NCI-H1436 treated with DMSO at 0.1 percent for 48 hours (cell line): ENCODE measurements at places on chromosomes 16 and 17.

GRCh38 chr17:54426296-54426886 is 474.3 kb upstream of the TOM1L1 start:
- no peak for DNase-seq

- DNase-seq, result no peak
Measured at GRCh38 chr17:40720899-40721298, 17.3 kb upstream of the KRT24 start.

GRCh38 chr17:45121055-45121454 is 11.3 kb downstream of the PLCD3 start:
- no peak for DNase-seq

DNA sequence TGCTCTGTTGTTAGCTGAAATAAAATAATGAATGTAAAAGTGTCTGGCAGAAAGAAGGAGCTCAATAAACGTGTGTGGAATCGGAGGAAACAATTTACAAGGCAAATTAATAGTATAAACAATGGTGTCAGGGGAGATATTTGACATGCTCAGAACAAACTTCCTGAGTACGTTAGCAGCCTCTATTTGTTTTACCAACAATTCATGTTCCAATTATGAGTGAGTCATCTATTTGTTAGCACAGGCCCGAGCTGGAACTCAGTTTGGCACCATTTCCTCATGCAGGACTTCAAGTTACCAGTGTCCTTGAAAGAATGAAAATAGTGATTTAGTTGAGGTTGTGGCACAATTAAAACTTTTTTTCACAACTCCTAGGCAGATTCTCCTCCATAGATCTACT is 9.1 kb downstream of the ASIC2 start:
- no peak for DNase-seq

- DNase-seq, result no peak
Measured at GRCh38 chr16:28298511-28298878, 6.2 kb downstream of the SBK1 start.

DNA sequence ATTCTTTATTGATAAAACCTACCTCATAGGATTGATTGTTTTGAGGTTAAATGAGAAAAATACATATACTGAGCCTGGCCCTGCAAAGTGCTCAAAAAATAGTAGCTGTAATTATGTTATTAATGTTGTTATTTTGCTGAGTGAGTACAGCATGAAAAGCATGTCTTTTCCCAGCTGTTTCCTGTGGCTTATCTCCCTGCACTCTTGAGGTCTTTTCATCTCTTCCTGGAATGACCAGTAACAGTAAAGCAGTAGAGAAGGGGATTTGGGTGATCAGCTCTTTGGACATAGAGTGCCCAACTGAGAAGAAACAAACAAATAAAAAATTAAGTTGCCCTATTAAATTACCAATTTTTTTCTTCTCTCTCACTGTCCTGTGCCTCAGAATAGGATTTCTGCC is 53.7 kb downstream of the NFAT5 start:
- DNase-seq, result no peak

- DNase-seq, result no peak
Measured at GRCh38 chr16:54616610-54617009, 314.1 kb upstream of the IRX5 start.

- DNase-seq, result no peak
Measured at GRCh38 chr17:31386542-31387075, 4.9 kb upstream of the RAB11FIP4 start.

DNA sequence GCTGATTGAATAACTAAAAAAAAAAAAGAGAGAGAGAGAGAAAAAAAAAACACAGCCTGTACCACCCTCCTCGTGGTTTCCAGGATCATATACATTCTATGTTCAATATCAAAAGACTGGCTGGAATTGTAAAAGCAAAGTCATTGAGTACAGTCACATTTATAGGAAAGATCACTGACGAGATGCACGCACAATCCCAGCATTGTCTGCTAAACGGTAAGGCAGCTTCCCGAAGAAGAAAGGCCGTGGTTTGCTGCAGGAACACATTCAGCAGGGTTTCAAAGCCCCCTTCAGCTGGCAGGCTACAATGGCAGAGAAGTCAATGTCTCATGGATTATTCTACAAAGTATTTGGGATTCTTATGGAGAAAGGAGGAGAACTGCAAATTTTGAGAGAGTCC is 9.3 kb downstream of the NQO1 start:
- no peak for DNase-seq

DNA sequence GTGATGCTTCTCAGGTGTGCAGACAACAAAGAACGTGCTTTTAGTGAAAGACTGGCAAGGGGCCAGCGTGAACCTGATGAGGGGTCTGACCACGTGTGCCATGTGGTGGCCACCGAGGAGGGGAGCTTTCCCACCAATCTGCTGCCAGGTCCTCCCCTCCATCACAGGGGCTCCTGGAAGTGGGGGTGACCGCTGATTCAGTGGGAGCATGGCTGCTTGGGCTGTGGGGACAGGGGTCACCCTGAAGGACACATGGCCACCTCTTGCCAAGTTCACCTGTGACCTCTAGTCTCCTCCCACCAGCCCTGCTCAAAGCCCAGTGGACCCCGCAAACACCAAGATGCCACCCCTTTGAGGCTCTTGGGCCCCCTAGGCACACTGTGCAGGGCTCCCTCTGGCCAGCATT is 37.9 kb upstream of the MTSS2 start:
- no peak for DNase-seq

GRCh38 chr16:10865991-10866966 is 10.7 kb upstream of the CIITA start:
- no peak for DNase-seq

- DNase-seq, result no peak
Measured at GRCh38 chr17:47720754-47721533, 12.1 kb upstream of the TBX21 start.

DNA sequence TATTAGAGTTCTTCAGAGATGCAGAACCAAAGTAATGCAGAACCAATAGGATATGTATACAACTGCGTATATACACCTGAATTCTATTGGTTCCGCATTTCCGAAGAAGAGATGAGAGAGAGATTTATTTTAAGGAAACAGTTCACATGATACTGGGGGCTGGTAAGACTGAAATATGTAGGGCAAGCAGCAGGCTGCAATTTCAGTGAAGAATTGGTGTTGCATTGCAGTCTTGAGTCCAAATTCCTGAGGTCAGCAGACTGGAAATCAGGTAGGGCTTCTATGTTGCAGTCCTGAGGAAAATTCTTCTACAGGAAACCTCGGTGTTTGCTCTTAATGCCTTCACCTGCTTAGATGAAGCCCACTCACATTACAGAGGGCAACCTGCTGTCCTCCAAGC is 128.2 kb upstream of the MED13 start:
- no peak for DNase-seq

DNA sequence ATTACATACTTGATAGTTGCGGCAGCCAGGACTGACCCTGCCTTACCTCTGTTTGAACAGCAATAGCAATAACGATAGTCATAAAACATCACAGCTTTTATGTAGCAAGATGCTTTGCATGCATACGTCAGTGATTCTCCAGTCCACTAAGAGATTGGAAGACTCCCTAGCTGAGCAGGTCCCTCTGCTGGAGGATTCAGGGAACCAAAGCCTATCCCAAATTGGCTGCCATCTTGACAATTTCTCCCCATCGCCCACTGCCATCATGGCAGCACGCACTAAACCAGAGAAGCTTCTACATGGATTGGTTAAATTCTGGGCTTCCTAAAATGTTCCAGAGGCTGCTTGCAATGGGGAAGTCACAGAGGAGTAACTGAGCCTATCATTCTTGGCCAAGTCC is 360.6 kb upstream of the XYLT1 start:
- no peak for DNase-seq

DNA sequence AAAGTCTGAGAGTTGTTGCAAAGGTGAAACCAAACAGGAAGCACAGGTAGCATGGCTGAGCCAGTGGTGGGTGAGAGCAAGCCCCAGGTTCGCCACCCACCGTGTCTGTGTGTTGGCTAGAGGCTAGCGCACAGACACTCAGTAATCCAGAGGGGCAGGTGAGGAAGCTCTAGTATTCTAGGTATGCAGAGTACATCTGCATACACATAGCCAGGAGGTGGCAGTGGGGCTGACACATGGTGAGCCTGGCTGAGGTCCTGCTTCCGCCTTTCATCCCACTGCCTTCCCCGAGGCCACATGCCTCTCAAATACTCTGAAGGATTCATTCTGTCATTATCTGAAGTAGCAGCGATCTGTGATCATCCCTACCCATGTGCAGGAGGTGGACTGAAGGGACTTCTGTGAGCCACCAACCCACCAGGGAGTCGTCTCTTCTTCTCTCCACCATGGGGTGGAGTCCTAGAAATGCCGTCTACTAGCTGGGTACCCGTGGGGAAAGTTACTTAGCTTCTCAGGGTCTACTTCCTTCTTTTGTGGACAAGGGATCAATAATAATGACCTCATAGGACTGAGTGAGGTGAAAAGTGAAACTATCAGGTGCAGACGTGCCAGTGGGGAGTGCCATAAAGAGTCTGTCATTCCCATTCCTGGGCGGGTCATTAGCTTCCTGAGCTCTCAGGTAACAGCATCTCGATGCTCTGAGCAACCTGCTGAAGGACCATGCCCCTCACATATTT is 36.0 kb upstream of the ICAM2 start:
- DNase-seq, result no peak

GRCh38 chr17:82689077-82689476 is 9.4 kb downstream of the RAB40B start:
- DNase-seq, result no peak

- DNase-seq, result no peak
Measured at GRCh38 chr16:13453938-13454553, 465.9 kb upstream of the ERCC4 start.

DNA sequence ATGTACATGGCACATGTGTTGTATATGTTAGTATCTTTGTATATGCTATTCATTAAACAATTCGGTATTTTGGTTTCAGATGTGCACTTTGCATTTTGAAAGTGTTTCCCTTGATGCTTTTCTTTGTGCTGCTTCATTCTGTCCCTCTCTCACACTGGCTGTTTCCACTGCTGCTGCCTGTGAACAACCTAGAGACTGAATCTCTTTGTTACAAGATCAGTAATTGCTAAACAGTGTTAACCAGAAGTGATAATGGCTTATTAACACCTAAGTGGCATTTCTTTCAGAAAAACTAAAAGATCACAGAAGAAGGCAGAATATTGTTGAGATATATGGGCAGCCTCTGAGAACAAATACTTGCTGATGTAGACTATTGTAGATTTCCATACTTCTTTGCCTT is 84.7 kb downstream of the KIF2B start:
- no peak for DNase-seq

DNA sequence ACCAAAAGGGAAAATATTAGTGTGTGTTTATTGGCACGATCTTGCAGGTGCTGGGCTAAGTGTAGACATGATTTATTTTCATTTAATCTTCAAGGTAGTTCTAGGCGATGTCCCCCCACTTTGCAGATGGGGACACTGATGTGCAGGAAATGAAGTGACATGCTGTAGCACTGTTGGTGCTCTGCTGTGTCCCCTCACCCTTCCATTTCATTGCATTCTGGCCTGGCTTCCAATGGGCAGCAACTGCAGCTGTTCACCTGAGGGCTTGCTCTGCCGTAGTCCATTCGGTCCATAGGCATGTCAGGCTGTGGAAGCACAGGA is 123.9 kb downstream of the PRKCB start:
- no peak for DNase-seq

- DNase-seq, result no peak
Measured at GRCh38 chr17:50799582-50799981, 32.3 kb upstream of the ANKRD40CL start.

GRCh38 chr17:21375757-21376080 is 438 bp upstream of the KCNJ12 start:
- no peak for DNase-seq

DNA sequence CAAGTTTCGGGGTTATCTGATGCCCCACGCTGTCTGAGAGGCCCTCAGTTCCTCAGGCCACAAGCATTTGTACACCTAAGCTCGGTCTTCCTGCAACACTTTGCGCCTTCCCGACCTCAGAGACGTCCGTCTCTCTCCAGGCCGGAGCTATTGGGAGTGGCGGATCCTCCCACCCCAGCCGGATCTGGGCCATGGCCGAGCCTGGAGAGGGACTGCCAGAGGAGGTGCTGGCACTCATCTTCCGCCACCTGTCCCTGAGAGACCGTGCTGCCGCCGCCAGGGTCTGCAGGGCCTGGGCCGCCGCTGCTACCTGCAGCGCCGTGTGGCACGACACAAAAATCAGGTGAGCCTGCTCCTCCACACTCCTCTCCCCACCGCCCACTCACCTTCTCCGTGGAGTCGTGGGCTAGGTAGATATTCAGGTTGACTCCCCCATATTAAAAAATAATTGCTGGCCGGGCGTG is 1.9 kb downstream of the FBXL8 start:
- DNase-seq, result no peak

- no peak for DNase-seq
Measured at GRCh38 chr16:86359571-86359970, 150.8 kb upstream of the FOXF1 start.

DNA sequence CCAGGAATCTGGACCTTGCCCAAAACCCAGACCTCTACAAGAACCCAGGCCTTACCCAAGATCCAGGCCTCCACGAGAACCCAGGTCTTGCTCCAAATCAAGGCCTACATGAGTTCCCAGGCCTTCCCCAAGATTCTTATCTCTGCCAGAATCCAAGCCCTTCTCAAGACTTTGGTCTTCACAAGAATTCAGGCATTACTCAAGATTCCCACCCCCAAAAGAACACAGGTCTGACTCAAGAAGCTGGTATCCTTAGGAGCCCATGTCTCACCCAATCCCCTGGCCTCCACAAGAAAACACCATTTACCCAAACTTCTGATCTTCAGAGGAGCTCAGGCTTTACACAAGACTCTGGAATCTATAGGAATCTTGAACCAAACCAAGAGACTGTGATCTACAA is 2.6 kb downstream of the SPEM3 start:
- no peak for DNase-seq

GRCh38 chr16:28202147-28202746 is 9.5 kb downstream of the XPO6 start:
- DNase-seq, result no peak

DNA sequence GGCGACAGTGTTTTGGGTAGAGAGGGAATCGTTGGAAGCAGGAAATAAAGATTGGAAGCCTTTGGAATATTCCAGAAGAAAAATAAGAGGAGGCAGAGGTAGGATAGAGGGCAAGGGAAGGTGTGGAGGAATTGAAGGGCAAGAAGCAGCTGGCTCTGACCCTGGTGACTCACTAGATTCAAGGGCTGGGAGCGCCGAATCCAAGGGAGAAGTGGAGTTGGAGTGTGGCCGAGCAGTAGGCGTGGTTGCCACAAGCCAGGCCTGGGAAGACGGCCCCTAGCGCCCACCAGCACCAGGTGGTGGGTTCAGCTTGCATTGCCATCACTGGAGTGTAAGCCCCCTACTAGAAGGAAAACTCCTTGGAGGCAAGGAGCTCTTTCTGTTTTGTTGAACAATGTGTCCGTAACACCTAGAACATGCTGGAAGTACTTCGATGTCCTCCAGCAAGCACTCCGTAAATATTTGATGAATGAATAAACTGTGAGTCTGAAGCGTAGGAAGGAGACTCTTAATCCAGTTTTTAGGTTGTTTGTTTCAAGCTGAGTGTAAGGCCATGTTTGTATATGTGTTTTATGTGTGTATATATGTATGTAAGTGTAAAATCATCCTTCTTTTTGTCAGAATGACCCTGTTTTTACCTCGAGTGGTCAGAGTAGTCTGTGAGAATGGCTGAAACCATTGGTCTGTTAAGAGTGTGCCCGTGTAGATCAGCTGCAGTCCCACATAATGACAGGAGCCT is 139.5 kb downstream of the CMIP start:
- no peak for DNase-seq

- no peak for DNase-seq
Measured at GRCh38 chr16:89009343-89010209, 32.6 kb upstream of the CBFA2T3 start.
